RWPE2 (cell line): ENCODE measurements at places on chromosomes 7 and 10.

DNA sequence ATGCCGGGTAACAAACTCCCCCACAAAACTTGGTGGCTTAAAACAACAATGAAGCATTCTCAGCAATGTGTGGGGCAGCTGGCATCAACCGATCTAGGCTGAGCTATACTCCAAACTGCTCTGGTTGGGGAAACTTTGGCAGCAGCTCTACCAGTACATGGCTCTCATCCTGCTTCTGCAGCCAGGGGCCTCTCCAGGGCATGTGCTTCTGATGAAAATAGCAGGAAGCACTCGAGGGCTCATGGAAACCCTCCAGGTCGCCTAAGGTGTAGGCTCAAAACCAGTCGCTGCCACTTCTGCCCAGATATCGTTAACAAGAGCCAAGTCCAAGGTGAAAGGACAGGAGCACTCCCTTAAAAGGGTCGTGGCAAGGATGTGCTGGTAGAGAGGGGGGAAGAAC, 134.1 kb downstream of the TEX36 start:
- DNase-seq, result no peak

- DNase-seq, result no peak
Measured at GRCh38 chr7:40219917-40220316, 85.1 kb downstream of the SUGCT start.

DNA sequence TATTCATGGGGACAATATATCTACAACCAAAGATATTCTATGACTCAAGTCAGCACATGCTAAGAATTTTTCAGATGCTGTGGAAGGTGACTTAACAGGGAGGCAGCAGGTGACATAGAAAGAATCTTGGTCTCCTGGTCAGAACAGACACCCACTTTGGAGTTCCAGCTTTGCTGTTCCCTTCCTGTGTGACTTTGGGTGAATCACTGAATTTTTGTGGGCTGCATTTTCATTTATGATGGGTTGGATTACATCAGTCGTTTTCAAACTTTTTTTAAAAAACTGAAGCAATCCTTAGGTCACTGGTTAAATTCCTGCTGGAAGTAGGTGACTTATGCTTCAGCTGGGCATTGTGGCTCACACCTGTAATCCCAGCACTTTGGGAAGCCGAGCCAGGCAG, 24.9 kb downstream of the RGR start:
- DNase-seq, result no peak

GRCh38 chr10:5546891-5547680, 22.3 kb downstream of the CALML3 start:
- peak; percentile 84 for DNase-seq

GRCh38 chr7:47818796-47819606, 129.3 kb downstream of the PKD1L1 start:
- DNase-seq, result no peak

DNA sequence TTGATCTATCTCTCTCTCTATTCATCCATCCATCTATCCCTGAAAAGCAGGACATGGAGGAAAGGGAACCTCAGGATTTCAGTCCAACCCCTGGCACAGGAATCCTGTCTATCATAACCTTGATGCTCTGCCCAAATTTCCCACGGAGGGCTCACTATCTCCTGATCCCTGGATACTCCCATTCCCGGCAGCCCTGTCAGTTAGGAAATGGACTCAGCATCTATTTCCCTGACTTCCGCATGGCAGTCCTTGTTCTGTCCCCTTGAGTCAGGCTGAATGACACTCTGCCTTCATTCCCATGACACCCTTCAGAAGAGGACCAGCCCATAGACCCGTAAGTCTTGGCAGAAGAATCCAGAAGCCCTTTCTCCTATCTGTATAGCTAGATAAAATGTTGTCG, 77.7 kb downstream of the VWA2 start:
- DNase-seq, result no peak

DNA sequence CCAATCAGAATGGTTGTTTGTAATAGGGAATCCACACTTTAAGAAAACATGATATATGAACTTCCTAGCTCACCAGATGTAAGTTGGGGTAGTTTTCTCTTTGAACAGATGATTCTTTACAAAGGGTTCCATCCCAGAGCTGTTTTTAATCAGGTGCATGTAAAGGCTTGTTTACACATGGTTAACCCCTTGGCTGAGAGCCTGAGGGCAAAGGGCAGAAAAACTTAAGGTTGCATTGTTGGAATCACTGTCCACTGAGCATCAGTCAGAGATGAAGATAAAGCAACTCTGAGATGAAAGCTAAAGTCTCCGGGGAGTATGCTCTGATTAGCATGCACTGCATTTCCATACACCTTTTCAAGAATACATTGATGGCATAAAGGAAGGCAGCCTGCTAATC, 518.2 kb downstream of the SORCS3 start:
- DNase-seq, result no peak

- peak; percentile 96 for DNase-seq
Measured at GRCh38 chr10:77392851-77393250, 244.8 kb downstream of the KCNMA1 start.

DNA sequence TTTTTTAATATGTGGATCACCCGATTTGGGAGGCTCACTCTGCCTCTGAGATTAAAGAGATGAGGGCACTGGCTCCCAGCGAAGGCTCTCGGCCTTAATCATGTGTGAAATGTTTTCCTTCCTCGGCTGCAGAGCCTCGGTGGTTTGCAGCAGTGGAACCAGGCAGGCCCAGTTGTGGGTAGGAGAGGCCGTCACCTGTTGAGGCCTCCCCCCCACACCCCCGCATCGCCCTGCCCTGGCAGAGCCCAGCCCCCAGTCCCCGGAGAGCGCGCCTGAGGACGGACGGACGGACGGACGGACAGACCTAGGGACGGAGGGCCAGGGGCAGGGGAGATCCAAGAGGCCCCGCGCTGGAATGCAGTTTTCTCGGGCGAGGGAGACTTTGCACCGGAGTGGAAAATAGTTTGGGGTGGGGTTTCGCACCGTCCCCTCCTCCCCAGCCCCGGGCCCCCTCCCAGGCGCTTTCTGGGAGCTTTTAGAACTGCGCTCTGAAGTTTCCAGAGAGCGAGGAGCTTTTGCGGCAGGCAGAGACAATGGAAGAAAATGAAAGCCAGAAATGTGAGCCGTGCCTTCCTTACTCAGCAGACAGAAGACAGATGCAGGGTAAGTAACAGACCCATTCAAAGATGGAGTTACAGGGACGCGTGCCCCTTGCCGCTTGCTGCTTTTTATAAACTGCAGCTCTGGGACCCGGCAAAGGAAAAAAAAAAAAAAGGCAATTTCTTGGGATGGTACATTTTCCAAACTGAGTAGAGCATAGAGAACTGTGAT, at the start of gene KIAA1217:
TSS of gene KIAA1217 (plus strand) at position 478 of the 771 bp plus-strand sequence. CDS start at position 534, 56 bp downstream.
- DNase-seq, result no peak

- DNase-seq, result no peak
Measured at GRCh38 chr10:35025916-35026315, 64.2 kb downstream of the CUL2 start.

- DNase-seq, result no peak
Measured at GRCh38 chr10:77707570-77707969, 70.0 kb upstream of the KCNMA1 start.

DNA sequence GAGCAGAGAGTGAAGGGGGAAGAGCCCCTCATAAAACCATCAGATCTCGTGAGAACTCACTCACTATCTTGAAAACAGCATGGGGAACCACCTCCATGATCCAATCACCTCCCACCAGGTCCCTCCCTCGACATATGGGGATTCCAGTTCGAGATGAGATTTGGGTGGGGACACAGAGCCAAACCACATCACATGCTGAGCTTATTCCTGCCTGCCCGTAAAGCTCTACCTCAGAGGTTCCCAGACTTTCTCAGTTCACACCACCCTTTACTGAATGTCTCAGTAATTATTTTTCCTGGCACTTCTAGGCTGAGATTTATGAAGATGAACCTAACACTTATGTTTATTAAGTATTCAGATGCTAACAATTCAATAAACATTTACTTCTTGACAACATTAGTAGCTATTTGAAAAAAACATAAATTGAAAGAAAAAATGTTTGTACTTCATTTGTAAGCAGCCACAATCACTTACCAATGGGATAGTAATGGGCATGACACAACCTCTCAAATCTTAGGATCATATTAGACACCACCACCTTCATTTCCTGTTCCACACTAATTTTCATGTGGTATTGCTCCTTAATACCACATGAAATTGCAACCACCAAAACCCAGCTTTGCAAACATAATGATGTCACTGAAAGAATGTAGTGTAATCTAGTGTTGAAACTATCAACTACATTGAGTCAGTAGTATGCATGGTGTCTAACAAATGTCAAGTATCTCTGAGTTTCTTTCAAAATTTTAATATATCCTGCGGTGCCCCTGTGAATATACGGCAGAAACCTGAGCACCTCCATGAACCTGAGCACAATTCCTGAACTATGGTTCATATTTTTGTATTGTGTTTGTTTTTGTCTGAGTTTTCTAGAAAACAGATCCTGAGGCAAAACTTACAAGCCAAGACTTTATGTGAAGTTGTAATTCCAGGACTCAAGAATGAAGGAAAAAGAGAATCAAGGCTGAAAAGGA, 4.5 kb upstream of the DGKI start:
- DNase-seq, result no peak

- DNase-seq, result no peak
Measured at GRCh38 chr10:106181501-106181900, 983.0 kb downstream of the SORCS1 start.

GRCh38 chr7:4210821-4211220, 471.3 kb upstream of the FOXK1 start:
- DNase-seq, result no peak

GRCh38 chr10:129964611-129965424, 744 bp upstream of the EBF3 start:
- DNase-seq, result no peak

GRCh38 chr7:130940907-130941306, 206.9 kb upstream of the KLF14 start:
- no peak for DNase-seq

GRCh38 chr7:127346575-127347256, 45.8 kb downstream of the ZNF800 start:
- DNase-seq, result no peak

DNA sequence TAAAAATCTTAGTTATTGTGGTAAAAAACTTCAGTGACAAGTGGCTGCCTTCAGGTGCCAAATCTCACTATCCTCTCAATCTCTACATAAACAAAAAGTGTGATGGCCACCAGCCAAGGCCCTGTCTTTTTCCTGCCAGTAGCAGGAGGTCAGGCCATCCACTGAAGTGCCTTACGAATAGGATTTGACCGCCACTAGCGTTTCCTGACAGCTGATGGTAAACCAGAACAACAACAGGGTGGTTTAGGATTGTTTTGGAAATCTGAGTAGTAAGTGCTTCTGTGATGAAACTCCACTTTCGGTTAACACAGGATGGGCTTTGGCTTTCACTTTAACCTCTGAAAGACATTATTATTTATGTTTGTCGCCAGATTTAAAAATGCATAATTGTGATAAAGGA, 55.7 kb upstream of the OGDHL start:
- DNase-seq, result no peak

GRCh38 chr7:21656796-21657195, 114.0 kb downstream of the DNAH11 start:
- no peak for DNase-seq

DNA sequence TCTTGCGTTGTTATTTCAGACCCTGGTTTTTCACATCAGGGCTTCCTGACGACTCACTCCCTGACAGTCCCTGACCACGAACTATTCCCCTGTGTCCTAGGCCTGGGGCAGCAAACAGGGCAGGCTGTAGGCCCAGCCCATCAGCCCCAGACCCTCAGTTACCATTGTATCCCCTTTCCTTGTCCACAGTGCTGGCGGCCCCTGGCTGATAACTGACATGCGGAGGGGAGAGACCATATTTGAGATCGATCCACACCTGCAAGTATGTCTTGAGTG, 50.5 kb upstream of the TRIM8 start:
- DNase-seq, result no peak

- no peak for DNase-seq
Measured at GRCh38 chr10:76492026-76492425, 1060.6 kb downstream of the LRMDA start.

GRCh38 chr7:142338633-142339501, 81.0 kb upstream of the PRSS58 start:
- no peak for DNase-seq

DNA sequence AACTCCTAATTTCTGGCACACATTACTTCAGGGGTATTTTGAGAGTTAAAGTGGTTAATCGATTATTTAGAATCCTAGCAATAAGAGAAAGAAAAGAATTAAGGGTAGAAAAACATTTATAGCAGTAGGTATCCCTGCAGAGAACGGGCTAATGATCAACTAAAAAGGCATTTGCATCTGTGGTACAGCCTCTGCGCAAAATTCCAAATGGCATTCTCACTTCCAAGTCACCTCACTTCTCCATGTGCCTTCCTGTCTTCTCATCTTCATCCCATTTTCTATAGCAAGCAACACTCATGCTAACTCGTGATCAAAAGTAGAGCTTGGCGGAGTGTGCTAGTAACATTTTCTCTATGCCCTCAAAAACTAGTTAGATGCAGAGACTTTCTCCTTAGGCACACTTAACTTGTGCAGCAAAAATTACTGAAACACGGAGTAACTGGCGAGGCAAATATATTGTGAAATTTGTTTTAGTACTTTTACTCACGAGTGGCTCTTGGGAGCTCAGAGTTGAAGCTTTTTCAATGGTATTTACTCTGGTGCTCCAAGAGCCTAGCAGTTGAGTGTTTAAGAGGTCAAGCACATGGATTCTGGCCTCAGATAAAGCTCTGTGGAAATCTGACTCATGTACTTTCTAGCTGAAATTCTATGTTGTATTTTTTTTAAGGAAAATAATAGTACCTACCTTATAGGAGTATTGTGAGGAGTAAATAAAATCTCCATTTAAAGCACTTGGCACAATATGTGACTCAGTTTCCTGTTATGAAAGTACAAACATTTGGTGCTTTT, 65.1 kb downstream of the MET start:
- DNase-seq, result no peak

GRCh38 chr10:6648894-6649720, 69.0 kb upstream of the PRKCQ start:
- no peak for DNase-seq

DNA sequence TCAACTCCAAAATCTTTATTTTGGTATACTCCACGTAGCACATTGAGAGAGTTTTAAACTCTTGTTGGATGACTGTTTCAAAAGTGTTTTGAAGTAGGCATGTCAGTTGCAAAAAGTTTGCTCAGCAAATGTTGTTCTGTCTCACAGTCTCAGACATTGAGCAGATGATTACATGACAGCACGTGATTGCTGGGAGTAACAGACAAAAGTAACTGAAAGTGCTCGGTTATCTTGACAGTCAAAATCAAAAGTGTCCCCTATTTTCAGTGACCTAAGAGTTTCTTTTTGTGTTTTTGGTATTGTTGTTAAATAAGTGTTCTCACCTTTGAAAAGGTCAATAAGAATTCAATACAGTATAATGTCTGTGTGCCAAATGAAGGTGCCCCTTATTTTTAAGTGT, 84.3 kb downstream of the CFTR start:
- no peak for DNase-seq

- DNase-seq, result peak; percentile 98
Measured at GRCh38 chr10:49538381-49539319, at the start of gene ERCC6. ERCC6 (minus strand) TSS chr10:49539121.

DNA sequence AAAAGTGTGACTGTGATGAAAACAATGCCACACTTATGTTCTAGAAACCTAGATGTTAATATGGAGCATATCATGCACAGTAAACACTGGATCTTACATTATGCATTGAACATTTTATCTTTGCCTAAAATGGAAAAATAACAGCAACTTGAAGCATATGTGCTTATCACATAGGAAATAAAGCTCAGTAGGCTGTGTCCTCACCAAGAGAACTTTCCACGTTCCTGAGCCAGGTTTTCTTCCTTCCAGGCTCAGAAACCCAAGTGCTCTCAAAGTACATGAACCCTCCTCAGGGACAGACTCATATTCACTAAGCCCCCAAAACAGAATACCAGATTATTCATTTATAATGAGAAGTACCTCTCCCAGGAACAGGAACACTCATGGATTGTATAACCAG, 79.4 kb upstream of the PRKAR2B start:
- DNase-seq, result no peak
